ENCODE measurements at places on chromosomes 2 and 18.
A peak's percentile ranks its signal among the peaks of the same experiment; 100 is the strongest.

GRCh38 chr2:231530099-231531011 lies at the start of gene NMUR1:
Gene NMUR1, minus strand, starts transcription at chr2:231530445. Its CDS starts 84 bp downstream, at chr2:231530361.
- DNase-seq: peak; percentile 48

DNA sequence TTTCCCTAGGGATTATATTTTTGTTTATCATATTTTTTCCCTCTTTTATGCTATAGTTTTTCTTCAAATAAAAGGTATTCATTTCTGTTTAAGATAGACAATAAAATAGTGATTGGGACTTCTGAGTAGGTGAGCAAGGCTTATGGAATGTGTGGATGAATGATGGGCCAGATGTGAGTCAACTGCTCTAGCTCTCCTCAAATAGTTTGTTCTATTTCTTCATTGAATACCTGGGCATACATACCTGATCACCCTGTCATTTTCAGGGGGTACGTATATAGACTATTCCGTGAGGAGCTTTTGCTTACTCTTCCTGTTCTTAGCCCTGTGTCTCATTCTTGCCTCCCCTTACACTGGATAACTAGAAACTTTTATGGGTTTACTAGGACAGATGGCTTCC lies 41.9 kb downstream of the BABAM2 start:
- DNase-seq: no peak

DNA sequence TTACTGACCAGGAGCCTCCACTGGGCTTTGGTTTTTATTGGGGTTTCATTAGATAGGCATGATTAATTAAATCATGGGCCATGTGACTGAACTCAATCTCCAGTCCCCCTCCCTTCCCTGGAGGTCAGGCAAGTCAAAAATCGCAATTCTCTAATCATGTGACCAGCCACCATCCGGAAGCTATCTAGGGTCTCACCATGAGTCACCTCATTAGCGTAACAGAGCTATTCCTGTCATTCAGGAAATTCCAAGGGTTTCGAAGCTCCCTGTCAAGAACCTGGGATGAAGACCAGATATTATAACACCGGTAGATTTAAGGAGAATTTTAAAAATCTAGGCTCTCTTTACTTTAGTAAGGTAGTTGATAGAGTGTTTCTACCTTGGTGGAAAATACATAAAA lies 180.3 kb upstream of the TCF4 start:
- no peak for DNase-seq

DNA sequence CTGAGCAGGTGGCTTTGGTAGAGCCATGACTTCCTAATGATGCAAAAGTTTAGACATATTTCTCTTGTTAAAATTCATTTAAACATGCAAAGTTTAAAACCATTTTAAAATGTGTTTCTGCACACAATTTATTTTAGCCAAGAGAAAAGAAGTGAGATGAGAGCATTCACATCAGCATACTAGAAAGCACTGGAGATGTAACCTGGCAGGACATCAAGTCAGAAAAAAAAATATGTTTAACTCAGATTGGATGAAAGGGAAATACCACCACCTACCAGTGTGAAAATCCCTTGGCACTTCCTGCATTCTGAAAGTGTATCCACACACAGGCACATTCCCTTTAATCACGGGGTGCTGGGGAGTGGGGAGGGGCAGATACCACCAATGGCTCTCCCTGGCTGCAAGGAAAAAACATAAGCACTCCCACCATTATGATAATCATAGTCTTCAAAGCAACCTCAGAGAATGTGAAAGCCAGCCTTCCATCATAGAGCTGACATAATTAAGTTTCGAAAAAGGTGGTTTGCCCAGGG lies 25.0 kb downstream of the DNER start:
- no peak for DNase-seq

- DNase-seq: no peak
These were observed 13.4 kb upstream of the GLS start for GRCh38 chr2:190867212-190867611.

- DNase-seq: no peak
These were observed 144.4 kb upstream of the ITGA6 start for GRCh38 chr2:172282944-172283343.

DNA sequence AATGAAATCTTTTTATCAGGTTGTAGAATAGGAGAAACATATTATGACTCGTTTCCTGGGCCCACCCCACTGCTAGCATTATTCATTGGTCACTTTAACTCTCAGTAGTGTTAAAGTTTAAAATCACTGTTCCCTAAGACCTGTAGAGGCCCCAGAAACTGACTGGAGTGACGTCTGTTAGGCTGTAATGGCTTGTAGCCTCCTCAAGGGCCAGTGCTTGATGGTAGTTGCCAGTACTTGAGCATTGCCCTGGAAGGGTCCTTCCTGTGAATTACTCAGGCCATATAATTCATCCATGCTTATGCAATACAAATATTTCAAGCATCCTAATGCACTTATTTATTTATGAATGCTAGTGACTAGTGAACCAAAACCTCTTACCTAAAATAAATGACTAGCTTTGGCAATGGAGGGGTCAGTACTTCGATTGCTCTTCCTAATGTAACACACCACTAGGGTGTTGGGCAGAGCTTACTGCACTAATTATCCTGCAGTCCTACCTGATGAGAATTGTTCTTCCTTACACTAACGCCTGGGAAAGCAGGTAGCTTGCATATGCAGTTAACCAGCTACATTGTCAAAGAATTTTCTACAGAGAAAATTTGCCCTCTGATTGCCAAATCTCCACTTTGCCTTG lies 31.2 kb downstream of the ARHGAP25 start:
- DNase-seq: no peak

DNA sequence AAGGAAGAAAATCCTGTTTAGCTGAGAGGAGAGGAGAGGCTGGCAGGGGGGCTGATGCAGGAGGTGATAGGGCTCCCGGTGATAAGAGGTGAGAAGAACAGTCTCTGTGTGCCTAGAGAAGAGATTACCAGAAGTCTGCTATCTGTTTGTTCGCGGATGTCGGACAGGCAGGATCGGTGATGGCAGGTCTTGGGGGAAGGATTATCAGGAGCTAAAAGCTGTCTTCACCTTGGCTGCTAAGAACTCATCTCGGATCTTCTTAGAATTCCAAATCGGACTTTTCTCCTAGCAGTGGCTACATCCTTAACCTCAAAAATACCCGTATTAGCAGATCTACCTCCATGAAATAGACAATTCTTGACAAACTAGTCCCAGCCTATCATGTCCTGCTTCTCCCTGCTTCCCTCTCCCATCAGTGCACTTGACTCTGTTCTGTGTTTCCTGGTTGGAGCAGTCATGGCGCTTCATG lies 282.1 kb upstream of the TRIB2 start:
- no peak for DNase-seq

DNA sequence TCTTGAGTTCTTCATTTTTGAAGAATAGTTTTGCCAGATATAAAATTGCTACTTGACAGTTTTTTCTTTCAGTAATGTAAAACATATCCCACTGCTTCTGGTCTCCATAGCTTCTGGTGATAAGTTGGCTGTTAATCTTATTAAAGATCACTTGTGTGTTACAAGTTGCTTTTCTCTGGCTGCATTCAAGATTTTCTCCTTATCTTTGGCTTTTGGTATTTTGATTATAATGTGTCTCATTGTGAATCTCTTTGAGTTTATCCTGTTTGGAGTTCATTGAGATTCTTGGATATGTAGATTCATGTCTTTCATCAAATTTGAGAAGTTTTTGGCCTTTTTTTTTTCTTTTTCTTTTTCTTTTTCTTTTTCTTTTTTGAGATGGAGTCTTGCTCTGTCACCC lies 20.2 kb upstream of the ADNP2 start:
- DNase-seq: no peak

- DNase-seq: no peak
These were observed 53.5 kb upstream of the FN1 start for GRCh38 chr2:215489288-215489848.

DNA sequence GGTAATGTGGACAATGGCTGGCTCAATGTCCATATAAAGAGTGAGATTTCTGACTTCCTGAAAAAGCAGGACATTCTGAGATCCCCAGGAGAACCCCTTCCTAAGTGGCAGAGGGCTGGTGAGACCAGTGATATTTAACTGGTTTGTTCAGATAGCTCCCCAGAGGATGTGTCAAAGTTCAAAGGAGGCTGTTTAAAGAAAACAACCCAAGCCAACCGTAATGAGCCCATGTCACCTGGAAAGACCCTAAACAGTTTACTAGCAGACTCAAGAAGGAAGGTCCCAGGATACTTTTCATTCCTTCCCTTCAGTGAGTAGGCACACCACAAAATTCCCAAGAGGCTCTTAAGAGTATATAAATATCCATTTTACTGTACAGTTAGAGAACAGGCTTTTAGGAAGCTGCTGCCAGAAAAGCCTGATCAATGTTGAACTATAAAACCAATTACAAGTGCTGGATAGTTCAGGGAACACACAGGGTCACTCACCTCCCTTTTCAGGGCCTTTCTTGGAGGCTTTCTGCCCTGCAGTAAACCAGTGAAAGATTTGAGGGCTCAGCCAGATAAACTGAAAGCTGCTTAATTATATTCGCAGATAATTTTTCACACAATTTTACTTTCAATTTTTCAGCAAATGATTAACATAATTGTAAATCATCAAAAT lies 293.5 kb downstream of the ASXL3 start:
- DNase-seq: no peak

DNA sequence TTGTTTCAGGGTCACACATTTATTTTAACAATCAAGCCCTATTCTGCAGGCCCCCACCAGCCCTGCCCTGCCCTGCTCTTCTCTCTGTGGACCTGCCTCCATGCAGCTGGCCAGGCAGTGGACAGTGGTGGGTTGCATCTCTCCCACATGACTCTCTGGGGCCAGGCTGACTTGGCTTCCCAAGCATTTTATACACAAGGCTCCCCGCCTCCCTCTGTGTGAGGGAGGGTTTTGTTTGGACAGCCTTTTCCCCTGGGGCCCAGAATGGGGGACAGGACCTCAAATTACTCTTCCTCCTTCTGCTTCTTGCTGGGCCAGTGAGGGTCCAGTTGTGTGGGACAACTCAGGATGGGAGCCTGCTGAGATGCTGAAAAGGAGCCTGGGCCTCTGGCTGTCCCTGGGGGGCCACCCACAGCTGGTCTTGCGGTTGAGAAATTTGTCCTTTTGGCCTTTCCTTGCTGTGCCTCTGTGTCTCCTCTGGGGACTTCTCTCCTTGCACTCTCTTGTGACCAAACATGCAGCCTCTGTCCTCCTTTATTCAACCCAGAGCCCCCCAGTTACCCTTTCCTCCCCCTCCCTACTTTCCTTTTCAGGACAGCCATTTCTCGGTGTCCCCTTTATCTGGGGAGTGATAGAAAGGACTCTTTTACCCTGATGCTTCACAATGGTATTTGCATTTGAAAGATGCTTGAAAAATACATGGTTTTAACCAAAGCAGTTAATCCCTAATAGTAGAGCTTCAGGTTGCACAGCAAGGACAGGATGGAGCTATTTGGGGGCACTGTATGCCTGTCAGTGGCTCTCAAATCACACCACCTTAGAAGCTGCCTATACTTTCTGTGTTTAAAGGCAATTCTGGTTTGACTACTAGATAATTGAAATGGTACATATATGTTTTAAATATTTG lies 151.1 kb downstream of the FHOD3 start:
- DNase-seq: no peak

- no peak for DNase-seq
These were observed 585 bp upstream of the MOB1A start for GRCh38 chr2:74179063-74179865.

GRCh38 chr2:26860211-26860850 lies 12.4 kb downstream of the DPYSL5 start:
- no peak for DNase-seq

DNA sequence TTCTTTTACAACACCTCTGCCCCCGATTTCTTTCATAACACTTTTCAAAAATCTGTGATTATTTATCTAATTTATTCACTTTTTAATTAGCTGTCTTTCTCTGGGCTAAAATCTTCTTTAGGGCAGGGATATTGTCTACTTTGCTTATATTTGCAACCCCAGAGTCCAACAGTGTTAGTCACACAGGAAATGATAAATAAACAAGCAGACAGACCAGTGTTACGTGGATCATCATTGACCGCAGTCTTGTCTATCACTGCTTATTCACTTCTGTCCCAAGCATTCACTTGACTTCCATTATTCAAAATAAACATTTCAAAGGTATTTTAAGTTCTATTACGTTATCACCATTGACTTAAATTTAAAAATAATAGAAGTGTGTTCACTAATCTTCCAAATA lies 237.6 kb upstream of the UBE2E3 start:
- DNase-seq: no peak

DNA sequence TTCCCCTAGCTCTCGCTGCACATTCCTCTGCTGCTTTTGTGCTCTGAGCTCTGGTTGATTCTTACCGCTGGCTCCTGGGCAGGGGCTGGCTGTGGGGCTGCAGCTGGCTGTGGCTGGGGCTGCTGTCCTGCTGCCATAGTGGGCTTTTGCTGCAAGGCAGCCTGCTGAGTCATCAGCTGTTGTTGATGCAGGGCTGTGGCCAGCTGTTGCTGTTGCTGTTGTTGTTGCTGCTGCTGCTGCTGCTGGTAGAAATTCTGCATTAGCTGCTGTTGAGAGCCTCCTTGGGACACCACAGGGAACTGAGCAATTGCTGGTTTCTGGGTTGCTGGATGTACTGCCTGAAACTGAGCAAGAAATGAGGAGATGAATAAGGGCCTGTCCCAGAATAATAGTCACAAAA lies 77.2 kb upstream of the NFU1 start:
- DNase-seq: no peak

- DNase-seq: no peak
These were observed 56.4 kb downstream of the SNORC start for GRCh38 chr2:232926431-232926939.

DNA sequence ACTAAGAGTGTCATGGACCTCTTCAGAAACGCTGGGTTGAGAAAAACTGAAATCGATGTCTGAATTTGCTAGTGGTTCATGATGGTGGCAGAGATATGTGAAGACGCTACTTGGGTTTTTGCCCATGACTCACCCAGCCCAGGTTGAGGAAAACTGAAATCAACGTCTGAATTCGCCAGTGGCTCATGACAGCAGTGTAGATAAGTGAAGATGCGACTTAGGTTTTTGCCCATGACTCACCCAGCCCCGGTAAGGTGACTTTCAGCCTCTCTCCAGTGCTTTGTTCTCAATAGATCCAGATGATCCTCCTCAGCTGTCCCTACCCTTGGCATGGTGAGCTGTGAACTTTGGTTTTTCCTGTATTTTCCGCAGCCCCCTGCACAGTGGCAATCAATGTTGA lies 105.3 kb upstream of the SIX3 start:
- no peak for DNase-seq

DNA sequence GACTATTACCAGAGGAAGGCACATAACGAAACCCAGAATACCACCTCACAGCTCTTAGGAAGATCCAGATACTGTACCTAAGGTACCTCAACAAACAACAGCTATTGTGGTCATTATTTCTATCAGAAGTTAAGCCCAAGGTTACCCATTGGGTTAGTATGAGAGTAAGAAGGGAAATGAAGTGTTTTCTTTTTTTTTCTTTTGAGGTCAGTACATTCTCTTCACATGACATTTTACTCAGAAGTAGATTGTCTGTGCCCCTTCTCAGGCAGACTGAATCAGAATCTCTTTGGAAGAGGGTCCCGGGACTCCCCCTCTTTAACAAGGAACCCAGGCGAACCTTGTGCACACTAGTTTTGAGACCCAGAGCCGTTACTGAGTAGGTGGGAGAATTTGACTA lies 233.7 kb upstream of the CXCR4 start:
- no peak for DNase-seq

DNA sequence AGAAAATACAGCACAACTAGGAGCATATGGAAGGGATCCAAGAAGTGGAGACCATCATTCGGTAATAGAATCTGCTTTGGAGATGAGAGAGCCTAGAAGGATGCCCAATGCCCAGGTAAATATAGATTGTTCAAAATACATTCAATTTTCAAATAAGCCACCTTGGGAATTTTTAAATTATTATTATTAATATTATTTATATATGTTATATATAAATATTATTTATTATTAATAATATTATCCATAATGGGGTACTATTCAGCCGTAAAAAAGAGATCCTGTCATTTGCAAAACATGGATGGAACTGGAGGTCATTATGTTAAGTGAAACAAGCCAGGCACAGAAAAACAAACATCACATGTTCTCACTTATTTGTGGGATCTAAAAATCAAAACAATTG lies 127.8 kb upstream of the NDUFV2 start:
- no peak for DNase-seq

Data from stimulated activated CD8-positive, alpha-beta memory T cell treated with anti-CD3 and anti-CD28 coated beads, Interleukin-2, amount 100 ng/mL, for 1 hour (primary cell).